ENCODE measurements at places on chromosomes 3 and 15. TPM values are rescaled to one million over a fixed set of nuclear protein-coding genes. Genes with fewer than 3 reads are reported as not detected.

- no peaks in the 10 kb centered on the region for H3K4me1 ChIP-seq
- H3K27me3 ChIP-seq: peaks cover 7% of the 10 kb centered on the region
- no peak for DNase-seq
These were observed 5.7 kb downstream of the ESYT3 start for GRCh38 chr3:138440121-138440521.

GRCh38 chr15:85527895-85528294, 147.5 kb downstream of the AKAP13 start:
- H3K4me1 ChIP-seq: peaks cover 12% of the 10 kb centered on the region
- no peak for DNase-seq
- H3K36me3 ChIP-seq: peaks cover 1% of the 10 kb centered on the region
- H3K4me3 ChIP-seq: no peak overlapping the region
- no peaks in the 10 kb centered on the region for H3K27me3 ChIP-seq

DNA sequence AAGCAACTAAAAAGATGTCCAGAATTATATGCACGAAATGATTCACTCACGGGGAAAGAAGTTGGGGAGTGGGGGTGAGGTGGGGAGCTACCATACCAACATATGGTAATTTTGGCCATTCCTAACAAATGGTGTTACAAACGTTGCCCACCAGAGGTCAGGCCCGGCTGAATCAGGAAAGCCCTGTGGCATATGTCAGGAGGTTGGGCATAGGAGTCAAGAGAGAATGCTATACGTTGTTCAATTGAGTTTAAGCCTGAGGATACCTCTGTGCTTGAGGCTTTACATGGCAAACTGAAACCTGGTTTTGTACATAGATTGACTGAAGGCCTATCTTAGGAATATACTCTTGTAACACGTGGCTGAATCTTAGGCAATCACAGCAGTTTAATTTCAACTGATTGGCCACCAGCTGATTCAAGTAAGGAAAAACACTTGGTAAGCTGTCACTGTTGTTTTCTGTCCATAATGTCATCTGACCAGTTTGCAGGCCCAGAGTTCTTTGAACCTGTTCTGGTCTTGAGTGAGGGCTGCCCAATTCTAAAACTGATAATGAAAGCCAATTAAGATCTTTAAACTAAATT, 23.4 kb upstream of the SLC2A2 start:
- DNase-seq: peak; percentile 34
- no peak overlapping the region for H3K4me3 ChIP-seq
- no peaks in the 10 kb centered on the region for H3K4me1 ChIP-seq
- H3K27ac ChIP-seq: no peak overlapping the region
- H3K36me3 ChIP-seq: no peaks in the 10 kb centered on the region
- H3K27me3 ChIP-seq: no peaks in the 10 kb centered on the region

DNA sequence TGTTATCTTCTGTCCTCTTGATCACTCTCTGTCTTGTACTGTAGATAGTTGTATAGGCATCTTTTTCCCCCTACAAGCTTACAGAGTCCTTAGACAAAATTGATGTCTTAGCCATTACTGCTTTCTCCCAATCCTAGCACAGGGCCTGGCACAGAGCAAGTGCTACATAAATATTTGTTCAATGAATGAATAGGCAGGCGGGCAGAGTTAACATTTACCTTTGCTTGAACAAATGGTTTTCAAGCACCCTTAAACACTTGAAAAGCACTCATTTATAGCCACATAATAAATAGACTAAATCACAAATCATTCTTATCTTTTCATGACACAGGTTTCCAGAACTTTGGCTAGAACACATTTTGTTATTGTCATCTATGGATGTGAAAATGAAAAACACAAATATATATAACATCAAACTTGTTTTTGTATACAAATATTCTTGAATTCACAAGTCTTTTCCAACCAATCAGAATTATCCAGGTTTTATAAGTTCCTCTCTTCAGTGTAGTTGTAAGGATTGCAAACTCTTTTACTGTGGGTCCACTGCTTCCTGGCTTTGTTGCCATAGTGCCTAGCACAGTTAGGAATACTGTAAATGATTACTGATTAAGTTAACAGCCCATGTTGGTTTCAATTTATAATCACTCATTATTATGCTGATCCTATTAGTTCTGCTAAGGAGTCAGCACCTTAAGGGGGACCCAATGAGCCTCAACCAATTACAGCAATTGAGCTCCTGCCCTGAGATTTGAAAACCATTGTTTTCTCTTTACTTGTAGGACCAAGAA, 61.9 kb downstream of the ISL2 start:
- no peaks in the 10 kb centered on the region for H3K4me1 ChIP-seq
- no peaks in the 10 kb centered on the region for H3K36me3 ChIP-seq
- H3K4me3 ChIP-seq: no peak overlapping the region
- H3K27ac ChIP-seq: no peak overlapping the region

GRCh38 chr3:152608696-152609594, 226.0 kb upstream of the P2RY1 start:
- no peak for DNase-seq
- H3K4me1 ChIP-seq: no peaks in the 10 kb centered on the region
- H3K27me3 ChIP-seq: no peaks in the 10 kb centered on the region
- H3K36me3 ChIP-seq: no peaks in the 10 kb centered on the region
- H3K4me3 ChIP-seq: no peak overlapping the region

DNA sequence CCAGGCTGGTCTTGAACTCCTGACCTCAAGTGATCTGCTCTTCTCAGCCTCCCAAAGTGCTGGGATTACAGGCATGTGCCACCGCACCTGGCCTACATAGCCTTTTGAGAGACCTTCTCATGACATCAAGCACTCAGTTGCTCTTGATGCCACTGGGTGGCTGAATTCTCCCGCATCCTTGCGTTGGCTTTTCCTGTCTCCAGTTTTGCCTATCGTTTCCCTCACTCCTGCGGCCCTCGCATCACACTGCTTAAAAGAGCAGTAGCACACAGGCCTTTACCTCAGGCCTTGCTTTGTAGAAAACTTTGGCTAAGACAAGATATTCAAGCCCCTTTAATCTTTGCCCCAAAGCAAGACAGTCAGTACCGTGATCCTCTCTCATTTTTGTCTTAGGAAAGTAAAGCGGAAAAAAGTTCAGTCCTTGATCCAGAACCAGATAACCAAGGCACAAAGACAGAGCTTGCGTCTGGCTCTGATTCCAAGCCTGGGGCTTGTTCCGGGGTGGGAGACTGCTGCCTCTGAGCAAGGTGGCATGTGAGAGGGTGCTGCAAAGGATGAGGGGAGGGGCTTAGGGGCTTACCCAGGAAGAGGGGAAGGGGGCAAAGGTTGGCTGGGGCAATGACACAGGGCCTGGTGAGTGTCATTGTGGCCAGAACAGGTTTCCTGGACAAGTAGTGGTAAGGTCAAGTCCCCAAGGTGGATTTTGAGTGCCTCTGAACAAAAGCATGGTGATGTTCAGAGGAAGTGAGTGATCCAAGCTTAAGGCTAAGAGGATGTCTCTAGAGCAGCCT, 175.0 kb upstream of the TLE3 start:
- no peaks in the 10 kb centered on the region for H3K27me3 ChIP-seq
- no peaks in the 10 kb centered on the region for H3K36me3 ChIP-seq
- no peak overlapping the region for H3K27ac ChIP-seq
- DNase-seq: no peak
- no peak overlapping the region for H3K4me3 ChIP-seq
- H3K4me1 ChIP-seq: peaks cover 7% of the 10 kb centered on the region

DNA sequence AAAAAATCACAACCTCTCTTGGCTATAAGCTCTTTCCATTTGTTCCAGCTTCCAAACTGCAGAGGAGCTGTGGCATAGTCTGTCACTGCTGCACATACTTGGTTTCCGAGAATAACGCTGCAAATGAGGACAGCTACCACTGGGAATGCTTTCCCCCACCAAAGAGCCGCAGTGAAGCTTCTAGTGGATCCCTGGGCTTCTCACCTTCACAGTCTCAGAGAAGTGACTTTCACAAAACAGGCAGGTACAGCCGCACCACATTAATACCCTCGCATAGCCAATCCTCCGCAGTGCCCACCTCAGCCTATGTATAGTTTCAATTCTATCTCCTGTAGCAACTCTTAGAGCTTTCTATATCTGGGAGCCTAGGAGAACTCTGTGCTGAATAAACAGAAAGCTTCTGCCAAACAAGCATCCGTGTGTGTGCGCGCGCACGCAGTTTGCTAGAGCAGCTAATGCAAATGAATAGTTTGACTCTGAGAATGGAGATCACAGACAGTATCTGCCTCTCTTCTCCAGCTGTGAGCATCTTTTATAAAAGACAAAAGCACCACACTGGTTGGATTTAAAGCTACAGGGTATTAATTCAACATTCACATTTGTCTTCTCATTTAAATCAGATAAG, 81.9 kb upstream of the PLXND1 start:
- H3K27me3 ChIP-seq: no peaks in the 10 kb centered on the region
- H3K4me3 ChIP-seq: no peak overlapping the region
- no peak overlapping the region for H3K27ac ChIP-seq
- H3K4me1 ChIP-seq: no peaks in the 10 kb centered on the region
- DNase-seq: no peak
- no peaks in the 10 kb centered on the region for H3K36me3 ChIP-seq

GRCh38 chr15:33675246-33675645, 293.1 kb upstream of the CHRM5 start:
- H3K4me3 ChIP-seq: no peak overlapping the region
- peaks cover 14% of the 10 kb centered on the region for H3K4me1 ChIP-seq
- H3K27me3 ChIP-seq: no peaks in the 10 kb centered on the region
- H3K27ac ChIP-seq: no peak overlapping the region
- no peaks in the 10 kb centered on the region for H3K36me3 ChIP-seq
- no peak for DNase-seq

- H3K4me1 ChIP-seq: no peaks in the 10 kb centered on the region
- H3K27me3 ChIP-seq: no peaks in the 10 kb centered on the region
- H3K27ac ChIP-seq: no peak overlapping the region
- H3K4me3 ChIP-seq: no peak overlapping the region
- no peak for DNase-seq
These were observed 586.1 kb downstream of the MECOM start for GRCh38 chr3:169077394-169077906.

- no peaks in the 10 kb centered on the region for H3K36me3 ChIP-seq
- no peak for DNase-seq
- H3K27ac ChIP-seq: no peak overlapping the region
- peaks cover 25% of the 10 kb centered on the region for H3K4me1 ChIP-seq
These were observed 22.0 kb downstream of the USP3 start for GRCh38 chr15:63526401-63526800.

GRCh38 chr3:101802179-101802578, 23.2 kb downstream of the NXPE3 start:
- H3K4me3 ChIP-seq: no peak overlapping the region
- H3K27me3 ChIP-seq: no peaks in the 10 kb centered on the region
- no peak for DNase-seq
- H3K27ac ChIP-seq: no peak overlapping the region
- peaks cover 4% of the 10 kb centered on the region for H3K4me1 ChIP-seq

- H3K27me3 ChIP-seq: no peaks in the 10 kb centered on the region
- no peak overlapping the region for H3K27ac ChIP-seq
- no peak overlapping the region for H3K4me3 ChIP-seq
These were observed 143.9 kb downstream of the LSAMP start for GRCh38 chr3:116301422-116301821.

DNA sequence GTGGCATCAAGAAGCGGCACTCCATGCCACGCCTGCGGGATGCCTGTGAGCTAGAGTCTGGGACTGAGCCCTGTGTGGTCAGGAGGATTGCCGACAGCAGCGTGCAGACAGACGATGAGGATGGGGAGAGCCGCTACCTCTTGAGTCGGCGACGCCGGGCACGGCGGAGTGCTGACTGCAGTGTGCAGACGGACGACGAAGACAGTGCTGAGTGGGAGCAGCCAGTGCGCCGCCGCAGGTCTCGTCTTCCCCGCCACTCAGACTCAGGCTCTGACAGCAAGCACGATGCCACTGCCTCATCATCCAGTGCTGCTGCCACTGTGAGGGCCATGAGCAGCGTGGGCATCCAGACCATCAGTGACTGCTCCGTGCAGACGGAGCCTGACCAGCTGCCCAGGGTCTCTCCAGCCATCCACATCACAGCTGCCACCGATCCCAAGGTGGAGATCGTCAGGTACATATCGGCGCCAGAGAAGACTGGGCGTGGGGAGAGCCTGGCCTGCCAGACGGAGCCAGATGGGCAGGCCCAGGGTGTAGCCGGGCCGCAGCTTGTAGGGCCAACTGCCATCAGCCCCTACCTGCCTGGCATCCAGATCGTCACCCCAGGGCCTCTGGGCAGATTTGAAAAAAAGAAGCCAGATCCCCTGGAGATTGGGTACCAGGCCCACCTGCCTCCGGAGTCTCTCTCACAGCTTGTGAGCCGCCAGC, 16.8 kb upstream of the APEH start:
- H3K27ac ChIP-seq: no peak overlapping the region
- H3K4me3 ChIP-seq: no peak overlapping the region
- H3K4me1 ChIP-seq: no peaks in the 10 kb centered on the region
- no peaks in the 10 kb centered on the region for H3K36me3 ChIP-seq

GRCh38 chr3:149299938-149300801, 33.3 kb downstream of the TM4SF18 start:
- peak; percentile 16 for DNase-seq
- no peaks in the 10 kb centered on the region for H3K27me3 ChIP-seq
- H3K4me1 ChIP-seq: no peaks in the 10 kb centered on the region
- H3K36me3 ChIP-seq: no peaks in the 10 kb centered on the region

DNA sequence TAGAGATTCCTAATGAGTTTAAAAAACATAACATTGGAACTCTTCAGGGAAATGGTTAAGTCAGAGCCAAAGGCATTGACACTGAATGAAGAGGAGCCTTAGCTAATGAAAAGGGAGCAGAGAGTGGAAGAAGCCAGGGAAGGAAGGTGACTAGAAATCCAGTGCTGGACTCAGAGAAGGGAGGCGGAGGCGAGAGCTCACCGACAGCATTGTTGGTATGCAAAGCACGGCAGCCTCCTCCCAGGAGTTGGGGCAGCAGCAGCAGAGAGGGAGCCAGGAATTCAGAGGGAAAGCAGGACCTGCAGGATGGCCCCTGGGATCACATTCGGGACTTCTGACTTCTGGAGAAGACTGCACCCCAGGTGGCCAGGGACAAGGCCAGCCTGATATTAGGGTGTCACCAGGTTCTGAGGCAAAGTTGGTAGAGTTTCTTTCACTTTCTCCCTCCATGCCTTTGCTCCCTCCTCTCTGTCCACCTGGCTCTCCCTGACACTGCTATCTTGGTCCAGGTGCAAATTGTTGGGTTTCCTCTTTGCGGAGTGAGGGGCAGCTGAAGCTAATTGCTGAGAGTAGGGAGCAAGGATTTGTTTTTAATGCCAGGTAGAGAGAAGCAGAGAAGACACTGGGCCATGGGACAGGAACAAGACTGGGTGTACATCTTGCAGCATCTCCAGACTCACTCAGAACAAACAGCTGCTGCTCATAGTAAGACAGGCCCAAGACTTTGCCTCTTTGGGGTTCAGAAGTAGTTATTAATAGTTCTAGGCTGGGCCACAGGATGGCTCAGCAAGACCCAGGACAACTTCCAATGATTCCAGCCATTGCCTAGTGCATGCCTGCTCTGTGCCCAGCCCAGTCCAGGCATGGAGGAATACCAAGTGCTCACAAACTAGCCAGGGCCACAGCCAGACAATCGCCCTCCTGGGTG, 157.9 kb downstream of the TLE3 start:
- H3K27me3 ChIP-seq: no peaks in the 10 kb centered on the region
- H3K36me3 ChIP-seq: no peaks in the 10 kb centered on the region
- no peak overlapping the region for H3K27ac ChIP-seq
- no peaks in the 10 kb centered on the region for H3K4me1 ChIP-seq

STAC gene
- not detected for total RNA-seq

ELP6 gene
- total RNA-seq: 42.9 TPM

SLC2A2 gene
- 0.19 TPM for total RNA-seq

SLC28A1 gene
- total RNA-seq: not detected

ARL13B gene
- 8.9 TPM for total RNA-seq

Data from GM12878 (cell line).